AG09309 (cell line): ENCODE measurements at places on chromosomes 7 and 10.

DNA sequence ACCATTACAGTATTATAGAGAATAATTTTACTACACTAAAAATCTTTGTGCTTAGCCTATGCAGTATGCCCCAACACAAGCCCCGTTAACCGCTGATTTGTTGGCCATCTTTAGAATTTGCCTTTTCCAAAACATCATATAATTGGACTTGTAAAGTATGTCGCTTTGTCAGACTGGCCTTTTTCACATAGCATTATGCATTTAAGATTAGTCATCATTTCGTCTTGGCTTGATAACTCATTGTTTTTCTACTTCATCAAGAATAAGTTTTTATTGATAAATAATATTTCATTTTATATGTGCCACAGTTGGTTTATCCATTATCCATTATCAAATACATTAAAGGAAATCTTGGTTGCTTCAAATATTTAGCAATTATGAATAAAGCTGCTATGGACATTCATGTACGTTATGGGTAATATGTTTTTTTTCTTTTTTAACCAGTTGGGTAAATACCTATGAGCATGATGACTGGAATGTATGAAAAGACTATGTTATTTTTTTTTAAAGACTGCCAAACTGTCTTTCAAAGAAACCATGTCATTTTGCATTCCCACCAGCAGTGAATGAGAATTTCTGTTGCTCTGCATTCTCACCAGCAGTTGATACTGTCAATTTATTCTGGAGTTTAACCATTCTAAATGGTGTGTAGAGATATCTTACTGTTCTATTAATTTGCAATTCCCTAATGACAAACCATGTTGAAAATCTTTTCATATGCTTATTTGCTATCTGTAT is 273.1 kb upstream of the KCND2 start:
- no peak for DNase-seq

- no peak for DNase-seq
Measured at GRCh38 chr10:31770307-31770902, 158.2 kb downstream of the ARHGAP12 start.

DNA sequence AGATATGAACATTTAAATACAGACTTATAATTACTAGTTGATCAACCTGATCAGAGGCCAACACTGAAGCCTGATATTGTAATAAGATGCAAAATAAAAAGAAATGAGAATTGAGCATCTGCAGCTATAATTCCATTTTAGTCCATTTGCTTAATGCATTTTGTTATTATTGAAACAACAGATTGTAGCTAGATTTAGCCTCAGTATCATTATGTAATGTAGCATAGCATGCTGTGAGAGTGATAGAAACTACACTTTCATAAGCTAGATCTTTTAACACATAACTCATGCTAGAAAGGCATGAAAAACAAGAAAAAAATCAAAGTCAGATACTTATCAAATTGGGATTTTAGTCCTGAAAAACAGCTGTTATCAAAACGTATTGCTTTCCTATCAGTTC is 292.7 kb upstream of the ADARB2 start:
- DNase-seq: no peak

DNA sequence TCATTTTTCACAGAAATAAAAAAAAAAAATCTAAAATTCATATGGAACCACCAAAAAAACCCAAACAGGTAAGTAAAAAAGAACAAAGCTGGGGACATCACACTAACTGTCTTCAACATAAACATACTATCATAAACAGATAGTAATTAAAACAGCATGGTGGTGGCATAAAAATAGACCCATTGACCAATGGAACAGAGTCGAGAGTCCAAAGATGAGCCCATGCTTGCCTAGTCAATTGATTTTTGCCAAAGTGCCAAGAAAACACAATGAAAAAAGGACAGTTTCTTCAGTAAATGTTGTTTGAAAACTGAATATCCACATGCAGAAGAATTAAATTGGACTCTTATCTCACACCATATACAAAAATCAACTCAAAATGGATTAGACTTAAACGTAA is 513.2 kb upstream of the PHF14 start:
- DNase-seq: no peak

DNA sequence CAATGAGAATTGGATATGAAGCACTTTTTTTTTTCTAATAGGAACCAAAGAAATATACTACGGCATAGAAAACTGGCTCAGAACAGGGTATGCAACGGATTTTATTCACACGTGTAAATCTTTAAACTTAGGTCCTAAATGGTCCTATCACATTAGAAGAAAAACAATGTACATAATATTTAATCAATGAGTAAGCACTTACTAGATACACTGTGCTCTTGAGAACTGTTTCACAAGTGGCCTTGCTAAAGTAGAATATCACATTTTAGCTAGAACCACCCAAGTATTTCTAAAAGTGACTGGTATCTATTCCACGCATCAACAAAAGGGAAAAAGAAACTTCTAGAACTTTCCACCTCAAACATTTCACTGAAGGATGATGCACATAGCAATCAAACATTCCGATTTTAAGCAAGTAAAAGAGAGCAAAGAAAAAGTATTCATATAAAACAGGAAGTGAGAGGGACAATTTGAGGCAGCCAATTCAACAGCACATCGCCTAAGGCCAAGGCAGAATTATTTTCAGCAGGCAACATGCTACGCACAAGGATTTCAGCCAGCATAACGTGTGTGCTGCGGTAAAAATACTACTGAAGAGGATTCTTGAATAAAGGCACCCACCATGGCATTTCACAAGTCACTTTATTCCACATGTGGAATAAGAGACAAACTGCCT is 55.8 kb downstream of the PARD3 start:
- no peak for DNase-seq

- DNase-seq: no peak
Measured at GRCh38 chr10:125843603-125844329, 20.4 kb downstream of the BCCIP start.

GRCh38 chr7:77989981-77990566 is 191.5 kb downstream of the PHTF2 start:
- DNase-seq: no peak

DNA sequence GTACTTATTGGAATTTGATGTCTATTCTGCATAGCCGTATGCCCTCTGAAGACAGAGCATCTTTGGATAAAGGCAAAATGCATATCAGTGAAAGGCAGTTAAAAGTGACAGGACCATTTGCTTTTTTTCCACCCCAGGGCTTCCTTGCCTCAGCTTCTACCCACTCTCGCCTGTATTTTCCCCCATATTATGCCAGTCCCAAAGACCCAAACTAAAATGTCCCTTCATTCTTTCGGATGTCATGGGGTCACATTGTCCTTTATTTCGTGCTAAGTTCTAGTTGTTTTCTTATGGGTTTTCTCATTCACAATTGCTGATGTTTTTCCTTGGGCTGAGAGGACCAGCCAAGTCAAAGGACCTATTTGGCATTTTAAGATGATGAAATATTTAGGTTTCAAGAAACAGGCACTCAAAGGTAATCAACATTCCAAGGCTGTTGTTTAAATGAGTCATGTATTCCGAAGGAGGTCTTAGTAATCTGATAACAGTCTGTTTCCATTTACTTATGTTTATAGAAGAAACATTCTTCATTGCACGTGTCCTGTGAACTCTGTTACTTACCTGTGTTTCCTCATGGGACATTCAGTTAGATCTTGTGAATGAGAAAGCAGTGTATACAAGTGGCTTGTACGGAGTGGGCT is 74.1 kb downstream of the DNAH11 start:
- DNase-seq: no peak

- no peak for DNase-seq
Measured at GRCh38 chr10:129545261-129545660, 78.2 kb downstream of the MGMT start.

DNA sequence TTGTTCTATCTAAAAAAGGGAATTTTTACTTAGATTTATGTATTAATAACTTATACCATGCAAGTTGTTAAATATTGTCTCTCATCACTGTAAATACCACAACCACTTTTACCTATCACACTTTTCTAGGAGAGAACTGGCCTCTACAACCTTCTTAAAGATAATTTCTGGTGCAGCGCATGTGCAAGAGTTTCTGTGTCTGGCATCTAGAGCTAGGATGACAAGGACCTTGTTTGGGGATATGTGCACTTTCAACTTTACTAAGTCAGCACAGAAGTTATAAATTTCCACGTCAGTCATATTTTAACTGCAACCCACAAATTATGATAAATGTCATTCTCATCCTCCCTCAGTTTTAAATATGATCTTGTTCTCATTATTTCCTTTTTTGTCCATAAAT is 156.9 kb upstream of the ADCY1 start:
- DNase-seq: no peak

- no peak for DNase-seq
Measured at GRCh38 chr7:127689194-127689772, 37.3 kb downstream of the SND1 start.

DNA sequence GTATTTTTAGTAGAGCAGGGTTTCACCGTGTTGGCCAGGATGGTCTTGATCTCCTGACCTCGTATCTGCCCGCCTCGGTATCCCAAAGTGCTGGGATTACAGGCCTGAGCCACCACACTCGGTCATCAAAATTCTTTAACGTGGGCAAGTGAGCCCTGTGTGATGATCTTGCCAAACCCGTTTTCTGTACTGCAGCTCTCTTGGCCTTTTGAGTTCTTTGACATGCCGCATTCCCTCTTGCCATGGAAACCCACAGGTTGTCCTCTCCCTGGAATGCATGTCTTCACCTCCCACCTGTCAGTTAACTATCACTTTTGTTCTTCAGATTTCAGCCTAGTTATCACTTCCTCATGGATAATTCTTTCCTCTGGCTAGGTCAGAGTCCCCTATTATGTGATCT is 5.0 kb downstream of the NUP205 start:
- DNase-seq: no peak

- no peak for DNase-seq
Measured at GRCh38 chr7:108403597-108404217, 52.5 kb downstream of the NRCAM start.

DNA sequence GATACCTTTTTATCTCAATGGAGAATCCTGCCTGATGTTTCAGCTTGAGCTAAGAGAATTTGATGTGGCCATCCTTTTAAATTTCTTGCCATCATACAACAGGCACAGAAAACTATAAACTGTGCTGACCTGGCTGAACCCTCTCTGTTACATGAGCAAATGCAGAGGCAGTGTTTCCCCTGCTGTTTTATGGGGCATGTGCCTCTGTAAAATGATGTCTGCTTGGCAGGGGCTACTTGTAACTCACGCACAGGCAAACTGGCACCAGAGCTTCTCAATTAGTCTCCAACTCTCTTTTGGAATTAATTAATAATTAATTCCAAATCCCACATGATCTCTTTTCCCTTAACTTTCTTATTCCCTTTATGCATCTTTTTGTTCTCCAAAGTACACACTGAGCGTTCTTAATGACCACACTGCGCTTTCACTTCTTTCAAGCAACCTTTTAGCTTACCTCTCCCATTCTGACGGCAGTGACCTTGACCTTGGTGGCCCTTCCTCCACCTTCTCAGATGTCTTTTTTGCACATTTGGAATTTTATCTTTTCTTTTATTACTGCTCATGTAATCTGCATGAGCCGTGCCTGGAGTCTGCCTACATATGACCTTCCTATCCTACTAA is 334.0 kb downstream of the PLXNA4 start:
- DNase-seq: no peak

DNA sequence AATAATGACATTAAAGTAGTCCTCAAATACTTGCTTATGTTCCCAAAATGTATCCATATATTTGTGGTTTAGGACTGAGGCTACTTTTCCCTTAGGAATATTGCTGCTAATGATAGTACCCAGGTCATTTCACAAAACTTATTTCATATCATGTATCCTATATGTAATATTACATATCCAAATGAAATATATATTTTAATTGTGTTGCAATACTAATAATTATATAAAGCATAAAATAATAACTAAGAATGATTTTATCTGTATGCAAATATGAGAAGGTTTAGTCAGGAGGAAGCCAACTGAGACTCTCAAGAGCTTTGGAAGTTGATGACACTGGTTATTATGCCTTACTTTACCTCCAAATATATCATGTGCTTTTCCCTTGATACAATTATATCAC is 231.5 kb upstream of the KLF14 start:
- no peak for DNase-seq

GRCh38 chr10:95601116-95601719 is 40.0 kb upstream of the SORBS1 start:
- DNase-seq: peak; percentile 61

DNA sequence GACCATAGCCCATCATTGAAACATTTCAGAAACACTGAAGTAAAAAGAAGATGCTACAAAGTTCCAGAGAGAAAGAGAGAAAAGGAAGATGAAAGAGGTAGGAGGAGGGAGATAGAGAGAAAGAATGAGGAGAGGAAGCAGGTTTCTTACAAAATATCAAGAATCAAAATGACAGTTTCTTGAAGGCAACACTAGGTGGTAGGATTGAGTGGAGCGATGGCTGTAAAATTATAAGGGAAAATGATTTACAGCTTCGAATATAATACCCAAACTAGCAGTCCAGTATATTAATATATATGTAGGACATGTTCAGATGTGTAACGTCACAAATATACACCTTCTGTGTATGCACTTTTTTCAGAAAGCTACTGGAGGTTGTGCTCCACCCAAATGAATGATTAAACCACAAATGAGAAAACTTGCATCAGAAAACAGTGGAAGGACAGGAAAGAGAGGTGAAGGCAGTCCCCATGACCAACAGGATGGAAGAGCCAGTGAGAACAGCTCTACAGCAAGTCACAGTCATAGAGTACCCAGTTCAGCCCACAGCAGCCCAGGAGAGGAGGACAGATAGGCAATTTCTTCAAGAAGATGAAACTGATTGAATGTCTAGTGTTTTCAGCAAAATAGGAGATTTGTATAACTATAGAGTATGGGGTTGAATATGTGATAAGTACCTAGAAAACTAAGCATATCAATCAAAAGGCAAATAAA is 151.5 kb upstream of the TARP start:
- DNase-seq: no peak

- DNase-seq: no peak
Measured at GRCh38 chr10:67519434-67519833, 176.6 kb downstream of the CTNNA3 start.

GRCh38 chr7:48718731-48719378 is 205.5 kb upstream of the CDC14C start:
- no peak for DNase-seq

- DNase-seq: no peak
Measured at GRCh38 chr10:43570971-43571370, 3.4 kb downstream of the ZNF239 start.
